ENCODE measurements at places on chromosomes 11 and 22.
A peak's percentile ranks its signal among the peaks of the same experiment; 100 is the strongest.

- DNase-seq: no peak
These were observed 991.6 kb downstream of the BRD1 start for GRCh38 chr22:48835857-48836672.

DNA sequence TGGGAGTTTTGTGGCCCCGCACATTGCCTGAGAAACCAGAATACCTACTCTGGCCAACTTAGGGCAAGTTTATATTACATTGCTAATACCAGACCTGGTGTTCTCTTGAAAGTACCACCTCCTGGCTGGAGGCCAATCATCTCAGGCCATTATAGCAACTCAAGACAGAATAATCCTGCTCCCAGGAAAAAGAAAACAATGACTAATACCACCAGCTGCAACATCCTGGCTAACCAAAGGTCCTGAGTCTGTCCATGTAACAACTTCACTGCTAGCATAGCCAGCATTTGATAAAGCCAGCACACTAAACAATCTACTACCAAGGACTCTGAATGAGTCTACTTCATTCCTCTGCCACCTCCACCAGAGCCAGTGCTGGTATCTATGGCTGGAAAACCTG is 1298.7 kb upstream of the CNTN5 start:
- no peak for DNase-seq

GRCh38 chr11:29962243-29962642 is 54.6 kb downstream of the KCNA4 start:
- no peak for DNase-seq

GRCh38 chr11:126538071-126538470 is 182.6 kb downstream of the ST3GAL4 start:
- no peak for DNase-seq

GRCh38 chr11:133526790-133527189 is 5.5 kb downstream of the OPCML start:
- peak; percentile 54 for DNase-seq

- no peak for DNase-seq
These were observed 64.2 kb downstream of the SWAP70 start for GRCh38 chr11:9728058-9728457.
